EL (cell line): ENCODE measurements at places on chromosomes 12 and 14.
A peak's percentile ranks its signal among the peaks of the same experiment; 100 is the strongest.

GRCh38 chr12:1083151-1083888 lies 92.3 kb downstream of the ERC1 start:
- DNase-seq: no peak

DNA sequence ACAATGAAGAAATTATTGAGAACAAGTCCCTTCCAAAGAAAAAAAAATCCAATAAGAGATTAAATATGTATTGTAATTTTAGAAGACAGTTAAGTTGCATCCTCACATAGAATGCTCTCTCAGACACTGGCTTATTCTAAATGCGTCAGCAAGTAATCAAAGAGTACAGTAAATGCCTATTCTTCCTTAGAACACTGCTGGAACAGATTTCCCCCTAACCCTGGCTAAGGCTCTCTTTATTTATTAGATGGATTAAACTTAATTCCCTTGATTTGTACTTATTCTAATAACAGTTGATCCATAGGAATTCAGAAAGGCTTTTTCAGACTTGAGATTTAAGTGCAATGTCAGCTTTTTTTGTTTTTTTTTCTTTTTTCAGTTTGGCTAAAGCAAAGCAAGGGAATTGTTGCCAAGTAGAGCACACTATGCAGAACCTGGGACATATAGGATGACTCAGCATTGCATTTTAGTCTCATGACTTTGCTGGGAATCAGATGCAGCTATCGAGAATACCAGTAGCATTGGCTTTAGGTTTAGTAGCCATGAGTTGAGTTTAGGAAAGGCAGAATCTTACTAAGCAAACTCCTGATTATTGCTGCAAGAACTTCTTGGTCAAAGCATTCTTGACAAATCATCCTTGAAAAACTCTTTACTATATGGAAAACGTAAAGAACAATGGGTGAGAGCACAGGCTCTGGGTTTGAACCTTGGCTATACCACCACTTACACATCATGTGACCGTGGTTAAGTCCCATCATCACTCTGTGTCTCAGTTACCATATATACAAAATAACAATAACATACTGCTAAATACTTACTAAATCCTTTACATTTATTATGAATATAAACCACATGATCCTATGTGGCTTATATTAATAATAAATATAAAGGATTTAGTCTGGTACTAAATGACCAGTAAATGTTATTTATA lies 26.7 kb downstream of the MED21 start:
- peak; percentile 76 for DNase-seq

DNA sequence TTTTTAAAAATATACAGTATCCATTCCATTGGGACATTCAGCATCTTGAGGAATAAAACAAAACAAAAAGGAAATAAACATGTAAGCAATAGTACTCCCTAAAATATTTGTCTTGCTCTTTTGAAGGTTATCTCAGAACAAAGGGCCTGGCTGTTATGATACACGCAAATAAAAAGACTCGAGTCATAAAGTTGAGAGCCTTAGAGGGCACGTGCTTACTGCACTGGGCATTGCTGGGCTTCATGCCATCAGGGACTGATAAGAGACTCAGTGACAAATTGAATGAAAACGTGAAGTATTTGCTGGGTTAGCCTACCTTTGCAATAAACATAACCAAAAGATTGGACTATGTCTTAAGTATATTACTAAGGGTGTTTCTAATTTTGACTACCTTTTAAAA lies 118.9 kb downstream of the SLC35F4 start:
- no peak for DNase-seq

DNA sequence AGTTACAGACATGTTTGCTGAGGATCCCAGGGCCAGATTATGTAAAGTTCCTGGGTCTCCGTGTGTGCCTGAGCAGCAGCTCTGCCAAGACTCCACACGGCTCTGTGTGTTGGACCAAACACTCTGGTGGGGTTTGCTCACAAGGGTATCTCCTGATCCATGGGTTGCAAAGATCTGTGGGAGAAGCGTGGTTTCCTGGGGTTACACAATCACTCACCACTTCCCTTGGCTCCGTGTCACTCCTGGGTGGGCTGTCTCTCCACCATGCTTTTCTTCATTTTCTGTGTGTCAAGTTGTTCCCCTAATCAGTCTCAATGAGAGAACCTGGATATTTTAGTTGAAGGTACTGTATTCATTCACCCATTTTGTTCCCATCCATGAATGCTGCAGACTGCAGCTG lies 1088.8 kb downstream of the FSCB start:
- DNase-seq: no peak

GRCh38 chr12:79983986-79984620 lies 49.2 kb upstream of the PPP1R12A start:
- DNase-seq: peak; percentile 62

DNA sequence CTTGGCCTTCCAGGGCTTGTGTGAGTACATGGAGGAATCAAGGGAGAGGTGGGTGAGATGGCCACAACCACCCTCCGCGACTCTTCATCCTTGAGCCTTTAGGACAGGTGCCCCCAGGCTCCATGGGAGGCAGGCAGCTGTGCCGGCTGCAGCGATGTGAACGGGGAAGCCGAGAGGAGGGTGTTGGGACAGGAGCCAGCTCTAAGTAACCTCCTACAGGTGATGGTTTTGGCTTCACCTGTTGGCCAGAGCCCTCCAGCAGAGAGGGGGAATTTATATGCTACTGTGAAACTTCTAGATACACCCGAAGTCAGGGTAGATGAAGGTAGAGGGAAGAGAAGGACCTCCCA lies 132.2 kb upstream of the HIF1A start:
- DNase-seq: no peak

DNA sequence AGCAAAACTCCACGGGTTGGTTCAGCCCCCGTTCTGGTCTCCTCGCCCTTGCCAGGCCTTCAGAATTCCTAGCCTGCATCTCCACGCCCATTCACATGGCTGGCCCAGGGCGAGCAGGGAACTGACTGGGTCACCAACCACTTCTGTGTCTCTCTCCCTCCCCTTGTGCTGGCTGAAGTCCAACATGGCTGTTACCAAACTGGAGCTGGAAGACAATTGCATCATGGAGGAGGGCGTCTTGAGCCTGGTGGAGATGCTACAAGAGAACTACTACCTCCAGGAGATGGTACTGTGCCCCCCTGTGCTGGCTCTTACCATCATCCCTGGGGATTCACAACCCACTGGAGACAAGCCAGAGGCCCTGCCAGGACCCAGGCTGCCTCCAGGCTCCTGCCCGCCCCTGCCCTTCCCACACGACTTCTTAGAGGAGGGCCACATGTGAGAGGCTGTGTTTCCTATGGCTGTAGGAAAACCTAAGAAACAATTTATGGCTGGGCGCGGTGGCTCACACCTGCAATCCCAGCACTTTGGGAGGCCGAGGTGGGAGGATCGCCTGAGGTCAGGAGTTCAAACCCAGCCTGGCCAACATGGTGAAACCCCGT lies 9.9 kb downstream of the LRRC74A start:
- peak; percentile 5 for DNase-seq

DNA sequence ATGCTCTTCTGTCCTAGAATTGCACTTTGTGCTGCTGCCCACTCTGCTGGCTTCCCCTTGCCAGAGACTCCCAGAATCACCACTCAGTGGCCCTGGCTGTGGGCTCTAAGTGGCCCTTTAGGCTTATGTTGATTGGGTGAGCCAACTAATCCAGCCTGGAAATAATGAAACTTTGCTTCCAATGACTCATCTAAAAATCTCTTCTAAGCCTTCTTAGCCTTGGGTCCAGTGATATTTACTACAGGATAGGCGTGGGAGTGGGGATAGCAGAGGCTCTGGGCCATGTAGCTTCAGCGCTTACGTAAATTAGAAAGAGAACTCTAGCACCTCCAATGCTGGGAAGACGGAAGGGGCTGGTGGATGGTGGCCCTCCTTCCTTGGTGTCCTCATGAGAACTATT lies 137.9 kb downstream of the TTC8 start:
- no peak for DNase-seq

DNA sequence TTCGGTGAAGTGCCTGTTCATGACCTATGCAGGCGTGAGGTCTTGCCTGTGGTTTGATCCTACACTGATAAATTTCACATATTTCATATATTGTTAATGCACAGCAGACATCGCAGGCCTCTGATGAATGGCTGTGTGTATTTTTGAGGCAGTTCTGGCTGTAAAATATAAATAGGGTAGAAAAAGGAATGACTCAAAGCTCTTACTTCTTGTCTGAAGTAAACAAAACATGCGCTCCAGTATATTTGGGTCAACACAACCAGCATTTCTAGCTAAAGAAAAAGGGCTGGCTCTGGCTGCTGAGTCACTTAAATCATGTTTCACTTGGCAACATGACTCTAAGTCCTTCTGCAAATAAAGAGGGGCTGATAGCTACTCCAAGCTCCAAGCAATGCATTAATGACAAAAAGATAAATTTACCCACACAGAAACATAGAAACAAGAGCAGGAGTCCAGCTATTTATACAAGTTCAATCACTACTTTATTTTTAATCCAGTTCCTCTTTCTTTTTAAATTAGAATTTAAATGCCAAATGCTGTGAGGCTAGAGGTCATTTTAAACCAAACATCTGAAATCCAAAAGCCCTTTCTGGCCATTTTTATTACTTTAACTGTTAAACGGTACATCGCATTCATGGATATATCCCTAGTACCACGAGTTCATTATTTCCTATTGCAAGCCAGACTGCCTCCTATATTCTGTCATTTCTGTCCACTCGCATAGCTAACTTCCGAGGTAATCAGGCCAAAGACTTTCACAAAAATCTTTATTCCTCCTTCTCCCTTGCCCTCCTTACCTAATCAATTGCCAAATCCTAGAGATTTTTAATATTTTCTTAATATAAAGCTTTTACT lies 54.3 kb upstream of the TMCC3 start:
- peak; percentile 63 for DNase-seq

- peak; percentile 34 for DNase-seq
Observed at GRCh38 chr12:45670346-45671065, 59.0 kb upstream of the ARID2 start.

DNA sequence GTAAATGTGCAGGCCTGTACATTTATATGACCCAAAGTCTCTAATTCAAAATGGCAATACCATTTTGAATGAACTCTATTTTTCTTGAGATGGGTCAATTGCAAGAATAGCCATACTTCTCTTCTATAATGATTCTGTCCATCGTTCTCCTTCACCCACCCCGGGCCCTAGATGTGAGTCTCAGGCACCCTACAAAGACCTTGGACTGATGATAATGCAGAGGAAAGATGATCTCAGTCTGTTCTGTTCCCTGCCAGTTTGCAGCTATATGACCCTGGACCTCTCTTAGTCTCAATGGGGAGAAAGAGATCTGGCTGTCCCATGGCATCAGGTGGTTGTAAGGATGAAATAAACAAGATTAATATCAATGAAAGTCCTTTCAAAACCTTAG lies 30.1 kb downstream of the VCPKMT start:
- DNase-seq: no peak

DNA sequence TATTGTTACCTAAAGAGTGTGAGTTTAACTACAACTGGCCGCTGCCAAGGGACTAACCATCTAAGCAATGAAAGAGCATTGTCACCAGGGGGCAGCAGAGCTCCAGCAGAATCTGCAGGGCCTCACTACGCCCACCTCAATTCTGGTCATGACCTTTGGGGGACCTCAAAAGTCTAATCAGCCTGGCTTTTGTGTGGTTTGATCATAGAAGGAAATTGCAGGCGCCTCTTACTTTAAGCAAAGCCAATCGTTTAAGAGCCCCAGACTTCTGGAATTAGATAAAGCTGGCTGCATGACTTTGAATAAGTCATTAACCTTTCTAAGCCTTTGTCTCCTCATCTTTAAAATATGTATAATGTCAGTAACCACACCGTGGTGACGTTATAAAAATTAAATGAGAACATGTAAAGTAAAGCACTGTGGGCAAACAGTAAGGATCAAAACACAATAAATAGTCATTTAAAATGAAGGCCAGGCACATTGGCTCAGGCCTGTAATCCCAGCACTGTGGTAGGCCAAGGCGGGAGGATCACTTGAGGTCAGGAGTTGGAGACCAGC lies 58.6 kb downstream of the TBX3 start:
- peak; percentile 76 for DNase-seq

DNA sequence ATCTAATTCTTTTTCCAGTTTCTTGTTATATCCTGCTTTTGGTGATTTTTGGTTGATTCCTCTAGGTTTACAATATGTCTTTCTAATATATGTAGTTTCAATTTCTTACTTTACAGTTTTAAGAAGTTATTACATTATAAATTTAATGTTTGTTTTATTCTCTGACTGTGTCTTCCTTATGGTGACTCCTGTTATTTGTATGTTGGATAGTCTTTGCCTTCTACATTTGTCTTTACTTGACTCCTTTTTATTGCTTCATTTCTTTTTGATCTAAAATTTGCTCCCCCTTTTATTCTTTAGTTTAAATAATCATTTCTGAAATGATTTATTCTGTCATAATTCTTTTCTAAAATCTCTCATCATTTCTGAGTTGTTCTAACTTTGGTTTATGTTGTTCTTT lies 125.8 kb downstream of the CCDC91 start:
- no peak for DNase-seq

GRCh38 chr12:2696136-2696535 lies 98.6 kb upstream of the FKBP4 start:
- DNase-seq: no peak

DNA sequence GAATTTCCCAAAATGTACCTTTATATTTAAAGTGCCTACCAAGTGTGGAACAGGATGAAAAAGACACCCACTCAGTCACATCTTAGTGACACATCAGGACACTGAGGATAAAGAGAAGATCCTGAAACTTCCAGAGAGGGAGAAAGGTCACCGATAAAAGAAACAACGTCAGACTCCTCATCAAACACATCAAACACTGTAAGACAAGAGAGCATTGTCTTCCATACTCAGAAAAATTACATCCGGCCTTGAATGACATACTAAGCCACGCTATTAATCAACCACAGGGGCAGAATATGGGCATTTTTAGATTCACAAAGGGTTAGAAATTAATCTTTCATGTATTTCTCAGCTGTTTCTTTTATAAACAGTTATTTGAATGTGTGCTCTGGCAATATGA lies 490.3 kb downstream of the APAF1 start:
- DNase-seq: no peak

GRCh38 chr12:102379346-102380162 lies 100.8 kb downstream of the IGF1 start:
- DNase-seq: no peak

- peak; percentile 92 for DNase-seq
Observed at GRCh38 chr12:2958432-2959191, 585 bp upstream of the TEAD4 start.

DNA sequence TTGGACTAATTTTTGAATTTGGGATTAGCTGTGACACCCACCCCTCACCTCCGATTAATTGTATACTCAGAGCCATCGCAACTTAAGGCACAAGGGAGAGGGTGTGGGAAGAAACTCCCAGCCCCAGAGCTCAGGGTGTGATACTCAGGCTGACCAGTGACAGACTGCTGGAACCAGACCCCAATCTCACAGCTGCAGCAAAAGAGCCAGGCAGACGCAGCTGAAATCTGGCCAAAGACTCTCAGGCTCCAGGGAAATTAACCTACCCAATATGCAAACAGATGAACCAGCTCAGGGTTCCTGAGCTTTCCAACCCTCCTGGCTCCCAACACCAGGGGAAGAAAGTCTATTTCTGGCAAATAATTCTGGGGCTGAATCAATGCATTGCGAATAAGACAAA lies 30.5 kb downstream of the ANAPC7 start:
- no peak for DNase-seq

- DNase-seq: peak; percentile 48
Observed at GRCh38 chr12:124915239-124916236, 1.1 kb upstream of the UBC start.

- DNase-seq: peak; percentile 87
Observed at GRCh38 chr12:94553130-94553519, 93.5 kb upstream of the CEP83 start.
